ENCODE measurements at places on chromosomes 12 and 14.

GRCh38 chr14:104702673-104703072, 13.3 kb downstream of the INF2 start:
- no peak for DNase-seq

DNA sequence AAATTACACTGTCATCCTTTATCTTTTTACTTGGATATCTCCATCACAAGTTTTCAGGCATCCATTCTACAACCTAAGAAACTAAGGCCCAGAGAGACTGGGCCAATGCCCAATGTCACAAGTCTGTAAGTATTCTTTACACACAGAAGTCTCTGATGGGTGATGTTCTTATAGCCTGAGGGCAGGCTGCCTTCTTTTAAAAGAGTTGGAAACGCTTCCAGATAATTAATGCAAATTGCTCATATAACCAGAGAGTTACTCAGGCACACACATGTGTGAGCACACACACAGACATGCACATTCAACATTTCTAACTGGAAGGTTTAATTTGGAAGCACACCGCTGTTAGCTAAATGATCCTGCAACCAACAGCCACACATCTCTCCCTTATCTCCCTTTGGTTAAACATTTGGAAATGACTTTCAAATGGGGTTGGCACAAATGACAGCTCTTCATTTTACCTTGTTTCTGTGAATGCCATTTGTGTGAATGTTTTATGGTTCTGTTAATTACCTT, 160.8 kb upstream of the TMPO start:
- DNase-seq = no peak

GRCh38 chr12:131897276-131897675, 2.9 kb downstream of the ULK1 start:
- DNase-seq = no peak

GRCh38 chr12:98465950-98466602, 49.3 kb upstream of the TMPO start:
- DNase-seq = no peak

DNA sequence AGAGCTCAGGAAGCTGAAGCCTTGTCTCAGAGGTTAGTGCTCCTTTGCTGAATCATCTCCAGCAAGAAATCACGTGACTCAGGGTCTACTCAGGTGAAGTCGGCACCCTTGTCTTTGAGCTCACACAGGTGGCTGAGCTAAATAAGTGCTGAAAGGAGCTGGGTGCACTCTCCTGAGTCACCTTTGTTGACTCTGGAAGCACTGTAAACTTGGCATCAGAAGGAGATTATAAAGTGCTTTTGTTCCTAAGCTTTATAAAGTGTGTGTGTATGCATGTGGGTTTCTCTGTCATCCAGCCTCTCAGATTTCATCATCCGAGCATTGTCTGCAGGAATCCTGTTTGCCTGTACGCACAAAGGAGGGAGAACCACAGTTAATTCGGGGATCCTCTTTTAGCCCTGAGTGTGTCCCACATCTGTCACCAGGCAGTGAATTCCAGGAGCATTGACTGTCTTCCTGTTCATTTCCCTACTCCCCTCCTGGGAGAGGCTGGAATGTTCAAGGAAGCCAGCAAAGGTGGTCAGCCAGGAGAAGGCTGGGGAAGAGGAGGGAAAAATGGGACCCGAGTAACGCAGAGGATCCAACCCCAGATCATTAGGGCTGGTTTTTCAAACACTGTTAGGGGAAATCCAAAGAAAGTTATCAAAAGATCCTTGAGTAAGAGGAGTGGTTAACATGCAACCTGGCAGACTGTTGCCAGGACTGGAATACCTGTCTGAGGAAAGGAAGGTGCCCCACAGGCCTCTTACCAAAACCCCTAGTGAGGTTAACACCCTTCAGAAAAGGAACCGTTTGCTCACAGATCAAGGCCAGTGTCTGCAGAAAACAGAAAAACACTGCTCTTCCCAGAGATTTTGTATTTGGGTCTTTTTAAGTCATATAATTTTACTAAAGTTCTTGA, 157.5 kb upstream of the HIF1A start:
- DNase-seq = no peak

- DNase-seq = no peak
These were observed 543.7 kb upstream of the TMEM132C start for GRCh38 chr12:127723251-127723650.

GRCh38 chr12:64682572-64683277, 72.4 kb downstream of the RASSF3 start:
- DNase-seq = no peak

DNA sequence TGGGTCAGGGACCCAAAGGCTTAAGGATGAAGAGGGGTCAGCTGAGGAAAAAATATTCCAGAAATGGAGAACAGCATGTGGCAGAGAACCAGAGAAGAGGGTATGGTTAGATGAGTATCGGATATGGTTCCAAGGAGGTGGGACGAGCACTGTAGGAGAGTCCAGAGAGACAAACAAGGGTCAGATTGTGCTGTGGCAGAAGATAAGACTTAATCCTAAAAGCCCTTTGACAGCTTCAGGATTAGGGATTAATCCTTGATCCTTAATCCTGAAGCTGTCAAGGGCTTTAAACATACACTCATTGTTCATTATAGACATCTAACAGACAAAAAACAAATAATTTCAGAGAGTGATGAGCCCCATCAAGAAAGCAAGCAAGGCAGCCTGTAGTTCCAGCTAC, 124.0 kb downstream of the SPTSSA start:
- DNase-seq = no peak

- no peak for DNase-seq
These were observed 360.4 kb downstream of the ATP23 start for GRCh38 chr12:58301730-58302122.

DNA sequence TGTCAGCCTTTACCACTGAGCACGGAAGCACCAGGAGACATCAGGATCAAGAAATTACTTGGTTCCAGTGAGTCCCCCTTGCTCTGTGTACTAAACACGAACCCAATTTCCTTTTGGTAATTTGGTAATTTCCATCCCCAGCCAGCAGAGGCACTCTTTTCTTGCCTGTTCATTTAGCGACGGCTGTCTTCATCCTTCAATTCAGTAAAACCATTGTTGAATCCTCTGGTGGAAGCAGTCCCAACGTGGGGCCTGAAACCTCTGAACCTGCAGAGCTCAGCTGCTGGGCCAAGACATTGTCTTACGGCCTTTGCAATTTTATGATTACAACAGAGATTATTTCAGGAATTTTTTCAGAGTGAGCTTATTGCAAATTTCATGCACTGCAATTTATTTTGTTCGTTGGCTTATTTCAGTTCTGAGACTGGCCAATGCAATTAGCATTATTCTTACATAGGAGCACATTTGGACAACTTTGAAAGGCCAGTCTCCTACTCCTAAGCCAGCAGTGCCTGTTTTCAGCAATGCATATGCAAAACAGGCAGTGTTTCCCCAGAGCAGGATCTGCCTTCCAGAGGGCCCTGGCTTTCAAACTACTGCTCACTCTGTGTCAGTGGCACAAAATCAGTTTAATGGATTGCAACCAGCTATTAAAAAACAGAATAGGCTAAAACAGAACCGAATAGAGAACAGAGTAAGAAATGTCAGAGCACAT, 372.9 kb upstream of the TMEM132C start:
- DNase-seq = no peak

DNA sequence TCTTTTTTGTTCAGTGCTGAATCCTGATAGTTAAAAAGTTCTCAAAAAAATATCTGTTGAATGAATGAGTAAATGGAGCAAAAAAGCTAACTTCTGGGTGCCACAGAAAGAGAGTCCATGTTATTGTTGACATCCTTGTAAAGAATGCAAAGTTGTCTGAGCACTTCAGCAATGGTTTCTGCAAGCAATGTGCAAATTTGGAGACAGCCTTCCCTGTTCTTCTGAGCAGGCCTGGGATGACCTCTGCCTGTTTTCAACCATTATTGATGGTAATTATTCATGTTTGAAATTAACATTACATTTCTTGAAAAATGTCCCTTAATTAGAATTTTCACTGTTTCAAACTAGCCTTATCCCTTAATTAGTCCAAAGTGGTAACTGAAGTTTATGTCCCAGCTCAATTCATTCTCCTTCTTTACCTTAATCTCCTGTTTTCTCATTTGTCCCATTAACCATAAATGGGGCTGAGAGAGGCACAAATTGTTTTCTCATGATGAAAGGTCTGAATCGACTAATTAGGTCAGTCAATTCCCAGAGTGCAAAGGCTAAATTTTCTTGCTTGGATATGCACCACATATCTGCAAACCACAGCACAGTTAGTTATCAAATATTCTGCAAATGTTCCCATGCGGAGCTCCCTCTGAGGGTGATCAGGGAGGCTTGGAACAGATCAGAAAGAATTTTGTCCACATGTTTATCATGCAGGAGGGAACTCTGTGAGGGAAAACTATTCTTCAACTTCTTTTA, 139.4 kb upstream of the KRR1 start:
- no peak for DNase-seq

GRCh38 chr12:62653740-62654139, 187.1 kb downstream of the MON2 start:
- DNase-seq = no peak

DNA sequence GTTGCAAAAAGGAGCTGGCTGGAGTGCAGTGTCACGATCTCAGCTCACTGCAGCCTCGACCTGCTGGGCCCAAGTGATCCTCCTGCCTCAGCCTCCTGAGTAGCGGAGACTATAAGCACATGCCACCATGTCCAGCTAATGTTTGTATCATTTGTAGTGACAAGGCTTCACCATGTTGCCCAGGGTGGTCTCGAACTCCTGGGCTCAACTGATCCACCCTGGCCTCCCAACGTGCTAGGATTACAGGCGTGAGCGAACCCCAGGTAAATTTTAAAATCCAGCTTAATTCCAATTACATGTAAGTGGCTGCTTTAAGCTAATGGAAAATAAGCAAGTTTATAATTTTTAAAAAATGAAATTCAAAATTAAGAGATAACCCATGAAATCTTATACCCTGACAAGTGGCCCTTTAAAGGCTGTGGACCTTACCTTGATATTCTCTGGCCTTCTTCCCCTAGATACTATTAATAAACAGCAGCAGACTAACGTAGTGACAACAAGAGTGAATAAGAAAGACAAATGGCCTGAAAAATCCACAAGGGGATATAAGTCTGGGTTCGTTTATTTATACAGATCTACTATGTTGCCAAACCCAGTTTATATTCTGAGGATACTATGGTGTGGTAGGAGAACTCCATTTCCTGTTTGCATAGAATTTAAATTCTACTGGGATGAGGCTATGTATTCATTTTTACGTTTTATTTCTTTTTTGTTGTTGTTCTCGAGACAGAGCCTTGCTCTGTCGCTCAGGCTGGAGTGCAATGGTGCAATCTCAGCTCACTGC, 25.6 kb upstream of the SLC2A3 start:
- no peak for DNase-seq

GRCh38 chr12:116366456-116366776, 88.9 kb upstream of the MED13L start:
- DNase-seq = no peak

DNA sequence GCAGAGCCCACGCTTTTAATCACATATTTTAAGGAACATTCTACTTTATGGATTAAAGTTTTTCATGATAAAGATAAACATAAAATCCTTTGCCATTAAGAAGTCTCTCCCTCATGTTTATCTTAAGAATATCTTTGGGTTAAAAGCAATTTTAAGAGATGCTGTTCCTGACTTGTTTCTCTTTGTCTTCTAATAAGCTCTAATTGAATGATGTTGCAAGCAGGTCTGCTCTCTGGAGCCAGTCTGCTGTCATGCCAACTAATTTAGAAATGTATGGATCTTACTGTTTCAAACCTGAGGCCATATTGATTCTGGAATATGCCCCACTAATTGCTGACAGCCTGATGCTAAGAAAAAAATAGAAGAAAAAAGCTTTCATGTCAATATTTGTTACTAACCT, 173.6 kb downstream of the TTC8 start:
- no peak for DNase-seq

DNA sequence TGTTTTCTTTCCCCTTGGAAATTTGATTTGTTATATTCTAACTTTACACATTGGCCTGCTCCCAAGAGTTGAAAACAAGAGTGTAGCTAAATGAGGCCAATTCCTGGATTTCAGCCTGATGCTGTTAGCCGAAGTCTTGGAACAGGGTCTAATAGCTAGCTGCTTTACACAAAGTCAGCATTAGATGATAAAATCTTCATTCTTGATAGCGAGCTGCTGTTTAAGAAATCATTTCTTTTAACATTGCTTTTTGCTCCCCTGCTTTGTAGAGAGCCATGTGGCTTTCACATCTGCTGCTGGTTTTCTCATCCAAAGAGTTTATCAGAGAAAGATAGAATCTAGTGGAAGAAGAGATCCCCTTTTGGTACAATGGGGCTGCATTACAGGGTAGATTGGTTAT, 22.3 kb downstream of the FBXW8 start:
- no peak for DNase-seq

- no peak for DNase-seq
These were observed 8.1 kb upstream of the GLTP start for GRCh38 chr12:109888179-109889020.

- DNase-seq = no peak
These were observed 9.1 kb upstream of the DDX47 start for GRCh38 chr12:12804011-12804410.

DNA sequence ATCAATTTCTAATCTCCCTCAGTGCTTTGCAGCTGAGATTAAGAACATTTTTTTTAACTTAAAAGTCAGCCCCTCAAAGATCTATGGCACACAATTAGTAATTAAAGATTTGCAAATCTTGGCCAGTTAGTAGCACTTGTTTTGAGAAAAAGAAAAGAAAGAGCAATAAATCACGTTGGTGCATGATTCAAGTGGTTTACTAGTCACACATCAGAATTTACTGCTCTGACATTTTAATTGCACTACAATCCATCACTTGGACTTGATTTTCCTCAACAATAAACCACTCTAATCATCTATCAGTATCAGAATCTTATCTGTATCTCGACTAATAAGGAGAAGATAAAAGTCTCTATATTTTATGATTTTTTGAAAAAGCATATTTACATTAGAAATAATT, 154.3 kb downstream of the HELB start:
- DNase-seq = no peak

DNA sequence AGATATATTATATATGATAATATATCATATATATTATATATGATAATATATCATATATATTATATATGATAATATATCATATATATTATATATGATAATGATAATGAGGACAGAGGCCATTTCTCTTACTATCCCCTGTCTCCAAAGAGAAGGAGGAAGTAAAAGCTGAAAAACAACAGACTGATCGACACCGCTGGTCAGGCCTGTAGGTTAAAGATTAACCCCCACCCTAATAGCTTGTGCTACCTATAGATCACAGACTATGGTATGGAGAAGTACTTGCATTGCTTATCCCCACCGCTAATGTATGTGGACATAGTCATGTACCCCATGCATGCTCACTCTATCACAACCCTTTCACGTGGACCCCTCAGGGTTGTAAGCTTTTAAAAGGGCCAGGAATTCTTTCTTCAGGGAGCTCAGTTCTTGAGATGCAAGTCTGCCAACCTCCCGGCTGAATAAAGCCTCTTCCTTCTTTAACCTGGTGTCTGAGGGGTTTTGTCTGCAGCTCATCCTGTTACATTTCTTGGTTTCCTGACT, 786.1 kb upstream of the TMEM132C start:
- no peak for DNase-seq

GRCh38 chr14:94593749-94594431, 12.7 kb downstream of the SERPINA5 start:
- DNase-seq = no peak

Data from stimulated activated CD8-positive, alpha-beta memory T cell treated with anti-CD3 and anti-CD28 coated beads, Interleukin-4, amount 100 ng/mL, for 4 hours (primary cell).